Mesothelial cell of epicardium (in vitro differentiated cells): ENCODE measurements at places on chromosomes 1 and 21.

GRCh38 chr1:9410737-9411297, 118.1 kb downstream of the SPSB1 start:
- no peak for DNase-seq

DNA sequence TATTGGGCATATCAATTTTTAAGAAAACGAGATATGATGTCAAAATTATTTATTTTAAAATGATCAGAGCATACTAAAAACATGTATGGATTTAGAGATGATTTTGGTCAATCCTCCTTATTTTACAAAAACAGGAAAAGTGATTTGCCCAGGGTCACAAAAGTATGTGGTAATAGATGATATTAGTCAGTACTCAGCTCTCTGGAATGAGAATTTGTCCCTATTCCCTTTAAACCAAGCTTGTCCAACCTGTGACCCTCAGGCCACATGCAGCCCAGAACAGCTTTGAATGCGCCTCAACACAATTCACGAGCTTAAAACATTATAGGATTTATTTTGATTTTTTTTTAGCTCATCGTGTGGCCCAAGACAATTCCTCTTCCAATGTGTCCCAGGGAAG, 104.7 kb downstream of the AKT3 start:
- no peak for DNase-seq

DNA sequence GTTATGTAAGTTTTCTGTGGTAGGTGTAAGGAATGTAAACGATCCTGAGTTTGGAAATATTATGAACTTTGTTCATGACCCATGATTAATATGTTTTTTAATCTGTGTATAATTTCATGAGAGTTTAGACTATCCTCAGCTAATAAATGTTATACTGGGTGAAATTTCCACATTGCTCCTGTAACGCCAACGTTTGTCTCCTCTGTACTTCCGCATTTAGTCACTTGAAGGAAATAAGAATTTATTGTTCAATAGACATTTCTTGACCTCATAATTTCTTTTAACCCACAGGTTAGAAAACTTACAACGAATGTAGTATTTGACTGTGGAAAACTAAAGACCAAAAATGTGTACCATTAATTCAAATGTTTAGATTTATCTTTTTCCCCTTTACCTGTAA, 876 bp downstream of the KCNJ15 start:
- DNase-seq, result no peak

DNA sequence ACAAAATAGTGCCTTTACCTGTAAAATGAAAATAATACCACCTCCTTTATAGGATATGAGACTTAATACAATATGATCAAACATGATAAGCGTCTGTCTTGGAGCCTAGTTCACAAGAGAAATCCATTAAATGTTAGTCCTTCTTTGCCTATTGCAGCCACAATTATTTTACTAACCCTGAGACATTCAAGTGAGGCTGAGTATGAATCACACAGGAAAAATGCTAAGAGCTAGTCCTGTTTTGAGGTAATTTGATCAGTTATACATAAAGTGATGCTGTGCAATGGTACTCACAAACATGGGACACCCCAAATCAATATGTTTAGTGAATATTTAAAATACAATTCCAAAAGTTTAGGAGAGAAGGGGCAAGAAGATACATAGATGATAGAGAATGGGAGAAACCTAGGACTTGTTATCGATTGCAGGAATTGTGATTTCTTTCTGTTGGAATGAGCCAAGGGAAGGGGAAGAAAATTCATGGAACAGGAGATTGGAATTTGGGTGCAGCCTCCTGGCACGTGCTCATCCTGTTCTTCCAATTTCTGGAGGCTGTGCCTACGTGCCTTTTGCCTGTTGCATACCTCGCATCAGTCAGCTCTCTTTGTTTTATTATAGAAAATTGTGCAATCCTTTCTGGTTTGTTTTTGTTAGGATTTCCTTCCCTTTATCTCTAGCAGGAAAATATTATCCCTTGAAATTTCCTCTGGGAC, 39.9 kb upstream of the BACH1 start:
- no peak for DNase-seq

- peak; percentile 21 for DNase-seq
Observed at GRCh38 chr1:223230161-223230881, 87.3 kb upstream of the TLR5 start.

DNA sequence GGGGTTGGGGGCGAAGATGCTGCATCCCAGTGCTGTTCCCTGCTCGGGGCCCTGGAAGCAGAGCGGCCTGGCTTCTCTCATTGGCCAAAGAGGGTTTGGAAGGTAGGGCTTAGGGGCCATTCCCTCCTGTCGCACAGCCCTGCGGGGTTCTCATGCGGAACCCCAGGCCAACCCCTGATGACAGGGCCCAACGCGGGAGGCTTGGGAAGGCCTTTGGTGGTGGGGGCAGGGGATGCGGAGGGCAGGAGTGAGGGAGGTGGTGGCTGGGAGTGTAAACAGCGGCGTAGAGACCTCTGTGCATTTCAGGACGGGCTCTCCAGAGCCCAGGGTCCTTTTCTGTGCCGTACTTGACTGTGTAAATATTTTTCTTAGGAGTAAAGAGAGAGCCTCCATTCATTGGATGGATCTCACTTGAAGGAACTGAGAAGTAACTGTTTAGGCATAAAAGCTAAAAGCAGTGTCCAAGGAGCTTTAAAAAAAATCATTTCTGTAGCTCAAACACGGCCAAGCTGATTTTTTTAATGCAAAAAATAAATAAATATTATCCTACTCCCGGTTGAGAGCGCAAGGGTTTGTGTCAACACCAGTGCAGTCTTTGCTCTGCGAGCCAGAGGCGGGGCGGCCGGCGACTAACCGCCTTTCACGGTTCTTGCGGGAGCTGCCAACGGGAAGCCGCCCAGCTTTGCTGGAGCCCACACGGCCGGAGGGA, 169.1 kb downstream of the PRDM16 start:
- DNase-seq, result no peak
